ENCODE measurements at places on chromosomes 7 and 10.

GRCh38 chr7:142812437-142813215 lies 41.9 kb downstream of the PRSS2 start:
- no peak for DNase-seq

- no peak for DNase-seq
These were observed 316.5 kb upstream of the ZMIZ1 start for GRCh38 chr10:78752221-78752620.

GRCh38 chr7:106773228-106773627 lies 91.9 kb upstream of the PIK3CG start:
- DNase-seq: no peak

DNA sequence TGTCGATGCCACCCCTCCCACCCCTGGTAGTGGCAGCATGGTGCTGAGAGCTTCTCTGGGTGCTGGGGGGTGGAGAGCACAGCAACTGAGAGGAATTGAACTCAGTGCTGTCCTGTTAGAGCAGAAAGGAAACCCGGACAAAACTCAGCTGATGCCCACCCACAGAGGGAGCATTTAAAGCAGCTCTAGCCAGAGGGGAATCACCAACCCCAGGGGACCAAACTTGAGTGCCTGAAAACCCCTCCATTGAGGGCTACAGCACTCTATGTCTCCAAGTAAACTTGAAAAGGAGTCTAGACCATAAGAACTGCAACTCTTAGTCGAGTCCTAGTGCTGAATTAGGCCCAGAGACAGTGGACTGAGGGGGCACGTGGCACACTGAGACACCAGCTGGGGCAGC lies 16.8 kb upstream of the FOXI2 start:
- DNase-seq: no peak

GRCh38 chr10:88114368-88114767 lies 250.9 kb downstream of the PTEN start:
- DNase-seq: no peak

DNA sequence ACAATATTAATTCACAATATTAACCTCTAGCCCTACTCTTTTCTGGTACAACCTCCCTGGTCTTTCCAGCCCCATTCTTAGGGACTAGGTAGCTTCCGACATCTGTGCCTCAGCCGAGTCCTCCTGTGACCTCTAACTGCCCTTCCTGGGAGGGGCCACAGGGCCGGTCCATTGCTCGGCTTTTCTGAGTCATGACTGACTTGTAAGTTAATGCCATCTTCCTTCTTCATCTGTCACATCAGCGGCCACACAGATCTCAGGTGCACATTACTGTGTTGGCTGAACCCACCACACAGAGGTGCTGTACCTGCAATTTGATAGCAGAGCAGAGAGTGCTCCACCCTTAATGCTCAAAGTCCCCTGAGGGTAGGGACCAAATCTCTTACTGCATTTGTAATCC lies 4.1 kb upstream of the CPA4 start:
- DNase-seq: no peak

DNA sequence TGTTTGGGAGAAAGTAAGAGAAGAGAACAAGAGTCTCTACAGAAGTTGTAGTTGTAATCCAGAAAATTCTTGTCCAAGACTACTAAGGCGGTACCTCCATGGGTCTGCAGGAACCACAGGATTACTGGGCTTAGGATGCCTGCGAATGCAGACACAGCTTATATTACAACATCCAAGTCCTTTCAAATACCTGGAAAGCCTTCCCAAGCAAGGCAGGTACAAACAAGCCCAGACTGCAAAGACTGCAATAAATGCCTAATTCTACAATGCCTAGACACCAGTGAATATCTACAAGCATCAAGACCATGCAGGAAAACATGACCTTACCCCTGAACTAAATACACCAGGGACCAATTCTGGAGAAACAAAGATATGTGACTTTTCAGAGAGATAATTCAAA lies 178.2 kb downstream of the ARL4A start:
- no peak for DNase-seq

GRCh38 chr10:33938001-33938400 lies 603.5 kb upstream of the NRP1 start:
- DNase-seq: no peak

DNA sequence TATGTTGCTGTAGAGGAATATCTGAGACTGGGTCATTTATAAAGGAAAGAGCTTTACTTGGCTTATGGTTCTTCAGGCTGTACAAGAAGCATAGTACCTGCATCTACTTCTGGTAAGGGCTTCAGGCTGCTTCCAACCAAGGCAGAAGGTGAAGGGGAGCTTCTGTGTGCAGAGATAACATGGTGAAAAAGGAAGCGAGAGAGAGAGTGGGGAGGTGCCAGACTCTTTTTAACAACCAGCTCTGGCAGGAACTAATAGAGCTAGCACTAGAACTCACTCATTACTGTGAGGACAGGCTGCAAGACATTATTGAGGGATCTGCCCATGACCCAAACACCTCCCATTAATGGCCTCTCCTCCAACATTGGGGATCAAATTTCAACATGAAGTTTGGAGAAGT lies 94.5 kb downstream of the KIF20B start:
- no peak for DNase-seq

DNA sequence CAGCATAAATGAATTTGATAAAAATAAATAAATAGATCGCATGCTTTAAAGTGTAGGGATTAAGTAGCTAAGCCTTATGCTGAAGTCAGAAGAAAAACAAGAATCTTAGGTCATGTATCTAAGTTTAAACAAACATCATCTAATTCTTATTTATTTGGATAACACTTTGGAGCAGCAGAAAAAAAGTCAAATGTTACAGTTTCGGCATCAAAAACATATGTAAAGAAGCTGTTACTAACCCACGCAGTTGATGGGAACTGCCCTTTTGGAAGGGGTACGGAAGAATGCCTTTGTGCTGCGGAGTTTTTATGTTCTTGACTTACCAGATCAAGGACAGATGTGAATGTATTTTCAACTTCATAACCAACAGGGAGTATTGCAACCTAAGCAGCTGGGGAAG lies 37.3 kb upstream of the HABP2 start:
- no peak for DNase-seq

DNA sequence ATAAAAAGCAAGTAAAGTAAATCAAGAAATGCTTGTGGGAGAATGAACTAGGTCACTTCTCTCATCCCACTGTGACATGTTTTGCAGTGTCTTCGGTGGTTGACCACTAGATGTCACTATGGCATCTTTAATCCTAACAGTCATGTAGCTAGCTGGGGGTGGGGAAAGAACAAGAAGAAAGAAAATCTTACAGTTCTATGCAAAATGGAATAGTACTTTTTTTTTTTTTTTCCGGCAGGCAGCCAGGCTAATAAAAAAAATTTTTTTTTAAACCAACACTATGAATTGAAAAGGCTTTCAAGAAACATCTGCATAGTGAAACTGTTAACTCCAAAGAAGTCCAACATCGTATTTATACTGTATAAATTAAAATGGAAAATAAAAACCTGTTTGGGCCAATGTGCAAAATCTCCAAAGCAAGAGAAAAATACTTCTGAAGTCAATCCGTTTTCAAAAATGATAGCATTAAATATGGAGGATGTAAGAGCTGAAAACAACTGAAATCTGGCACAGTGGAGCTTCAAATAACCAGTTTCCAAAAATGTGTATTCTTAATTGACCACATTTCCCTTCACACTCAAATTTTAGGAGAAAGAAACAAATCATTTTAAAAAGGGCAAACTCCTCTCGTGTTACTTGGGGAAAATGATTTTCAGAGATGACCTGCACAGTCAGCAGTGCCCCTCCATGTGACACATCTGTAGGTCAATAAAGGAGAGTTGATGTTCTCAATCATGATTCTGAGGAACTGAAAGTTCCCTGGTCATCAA lies 38.5 kb downstream of the CDK1 start:
- peak; percentile 24 for DNase-seq

- no peak for DNase-seq
These were observed 511.1 kb upstream of the C7orf33 start for GRCh38 chr7:148079206-148080080.

DNA sequence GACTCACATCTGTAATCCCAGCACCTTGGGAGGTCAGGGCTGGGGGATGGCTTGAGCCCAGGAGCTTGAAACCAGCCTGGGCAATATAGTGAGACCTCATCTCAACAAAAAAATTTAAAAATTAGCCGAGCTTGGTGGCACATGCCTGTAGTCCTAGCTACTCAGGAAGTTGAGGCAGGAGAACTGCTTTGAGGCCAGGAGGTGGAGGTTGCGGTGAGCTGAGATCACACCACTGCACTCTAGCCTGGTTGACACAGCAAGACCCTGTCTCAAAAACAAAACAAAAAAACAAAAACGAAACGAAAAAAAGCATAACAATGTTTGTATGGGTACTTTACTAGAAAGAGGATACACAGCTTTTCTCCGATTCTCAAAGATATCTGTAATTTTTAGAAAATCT lies 31.8 kb downstream of the WNT16 start:
- DNase-seq: no peak

- no peak for DNase-seq
These were observed 207.8 kb downstream of the TAX1BP1 start for GRCh38 chr7:27947586-27948278.

GRCh38 chr10:16545116-16545736 lies 23.5 kb upstream of the C1QL3 start:
- no peak for DNase-seq

GRCh38 chr10:131534836-131535235 lies 223.3 kb upstream of the TCERG1L start:
- no peak for DNase-seq

- DNase-seq: no peak
These were observed at the start of gene INHBA for GRCh38 chr7:41702635-41703371. TSS of gene INHBA (minus strand) at chr7:41703090. CDS start at chr7:41700374, 2,716 bp downstream.

DNA sequence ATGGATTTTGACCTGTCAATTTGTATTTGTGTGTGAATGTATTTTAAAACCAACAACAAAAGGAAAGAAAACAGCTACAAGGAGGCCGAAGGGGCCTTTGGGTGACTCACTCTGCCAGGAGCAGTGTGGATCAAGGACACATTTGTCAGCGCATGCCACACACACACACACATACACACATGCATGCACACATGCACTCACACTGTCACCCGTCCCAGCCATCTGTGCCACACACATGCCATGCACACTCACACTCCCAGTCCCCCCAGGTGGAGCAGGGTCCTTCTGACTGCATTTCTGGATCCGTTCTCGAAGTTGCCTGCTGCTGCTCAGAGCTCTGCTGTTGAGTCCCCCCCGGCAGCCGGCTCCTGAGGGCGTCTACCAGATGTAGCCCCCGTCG lies 26.0 kb downstream of the SPOCK2 start:
- DNase-seq: no peak

DNA sequence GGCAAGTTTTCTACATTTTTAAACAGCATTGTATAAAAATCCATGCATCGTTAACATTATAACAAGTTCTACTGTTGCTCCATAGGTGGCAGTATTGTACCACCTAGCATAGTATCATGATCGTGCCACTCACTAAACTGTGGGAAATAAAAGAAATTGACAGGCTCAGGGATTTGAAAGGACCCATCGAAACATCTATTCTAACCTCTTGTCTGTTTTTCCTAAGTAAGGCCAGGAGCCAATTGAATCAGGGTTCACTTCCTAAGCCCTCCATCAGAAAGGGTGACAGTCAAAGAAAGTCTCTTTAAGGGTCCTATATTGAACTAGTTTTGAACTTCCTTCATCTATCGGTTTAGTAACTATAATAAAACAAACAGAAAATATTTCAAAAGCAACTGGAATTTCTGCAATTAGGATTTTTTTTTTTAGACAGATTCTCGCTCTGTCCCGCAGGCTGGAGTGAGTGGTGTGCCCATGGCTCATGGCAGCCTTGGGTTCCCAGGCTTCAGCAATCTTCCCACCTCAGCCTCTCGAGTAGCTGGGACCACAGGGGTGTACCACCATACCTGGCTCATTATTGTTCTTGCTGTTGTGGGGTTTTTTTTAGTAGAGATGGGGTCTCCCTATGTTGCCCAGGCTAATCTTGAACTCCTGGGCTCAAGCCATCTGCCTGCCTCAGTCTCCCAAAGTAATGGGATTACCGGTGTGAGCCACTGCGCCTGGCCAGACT lies 9.4 kb downstream of the HACD1 start:
- peak; percentile 40 for DNase-seq

DNA sequence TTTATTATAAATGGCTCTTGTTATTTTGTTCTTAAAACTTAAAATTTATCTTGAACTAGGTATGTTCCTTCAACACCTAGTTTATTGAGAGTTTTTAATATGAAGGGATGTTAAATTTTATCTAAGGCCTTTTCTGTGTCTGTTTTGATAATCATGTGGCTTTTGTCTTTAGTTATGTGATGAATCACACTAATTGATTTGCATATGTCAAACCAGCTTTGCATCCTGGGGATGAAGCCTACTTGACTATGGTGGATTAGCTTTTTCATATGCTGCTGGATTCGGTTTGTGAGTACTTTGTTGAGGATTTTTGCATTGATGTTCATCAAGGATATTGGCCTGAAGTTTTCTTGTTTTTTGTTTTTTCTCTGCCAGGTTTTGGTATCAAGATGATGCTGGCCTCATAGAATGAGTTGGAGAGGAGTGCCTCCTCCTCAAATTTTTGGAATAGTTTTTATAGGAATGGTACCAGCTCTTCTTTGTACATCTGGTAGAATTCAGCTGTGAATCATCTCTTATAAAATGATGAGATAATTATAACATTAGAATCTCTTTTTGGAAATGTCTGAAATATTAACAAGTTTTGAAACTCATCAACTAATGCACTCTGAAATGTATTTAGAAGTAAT lies 78.7 kb upstream of the AGR3 start:
- no peak for DNase-seq

DNA sequence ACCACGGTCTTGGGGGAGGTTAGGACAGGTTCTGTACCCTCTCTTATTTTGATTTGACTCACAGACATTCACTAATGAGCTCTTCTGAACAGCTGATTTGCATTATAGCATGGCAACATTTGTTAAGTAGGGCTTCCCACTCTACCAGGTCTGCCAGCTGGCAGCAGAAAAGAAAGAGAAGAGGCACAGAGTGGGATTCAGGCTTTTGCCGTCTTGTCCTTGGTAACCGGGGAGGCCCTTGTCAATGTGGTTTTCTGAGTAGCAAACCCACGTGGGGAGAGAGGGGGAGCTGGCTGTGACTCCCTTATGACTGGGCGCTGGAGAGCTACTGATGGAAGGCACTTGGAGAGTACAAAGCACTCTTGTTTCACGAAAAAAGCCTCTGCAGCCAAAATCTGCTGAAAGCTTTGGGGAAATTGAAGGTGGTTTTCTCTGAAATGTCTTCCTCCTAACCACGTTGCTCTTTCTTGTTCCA lies 355.3 kb upstream of the GALNT17 start:
- peak; percentile 52 for DNase-seq

- no peak for DNase-seq
These were observed 264.1 kb downstream of the GRID1 start for GRCh38 chr10:86102451-86102850.

GRCh38 chr10:132281915-132282666 lies 25.7 kb downstream of the STK32C start:
- DNase-seq: no peak

- no peak for DNase-seq
These were observed 69.3 kb downstream of the ABRAXAS2 start for GRCh38 chr10:124870854-124871425.

GRCh38 chr10:100104300-100104699 lies 22.6 kb upstream of the CPN1 start:
- no peak for DNase-seq

DNA sequence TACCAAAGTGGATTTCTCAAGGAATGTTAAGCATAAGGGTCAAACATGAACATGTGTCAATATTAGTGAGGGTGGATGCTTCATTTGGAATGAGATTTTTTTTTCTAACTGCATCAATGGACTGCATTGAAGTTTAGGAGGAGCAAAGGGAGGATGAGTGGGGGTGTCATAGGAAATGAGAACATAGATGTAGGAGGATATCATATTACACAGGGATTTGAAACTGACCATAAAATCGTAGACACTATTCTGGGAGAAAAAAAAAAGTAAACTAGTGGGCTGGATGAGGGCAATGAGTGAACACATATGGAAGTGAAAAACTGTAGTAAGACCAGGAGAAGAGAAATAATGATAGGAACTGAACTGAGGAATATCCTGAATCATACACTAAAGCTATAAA lies 109.4 kb downstream of the SEMA3A start:
- no peak for DNase-seq
